Left cardiac atrium (tissue), 4 donors: ENCODE measurements at places on chromosomes 13 and 19. TPM values are rescaled to one million over a fixed set of nuclear protein-coding genes. Genes with fewer than 3 reads are reported as not detected.

- DNase-seq, result no peak
Measured at GRCh38 chr19:55384131-55384919, at the start of gene TMEM238. TSS of gene TMEM238 (minus strand) at chr19:55384292. CDS start at chr19:55384259, 33 bp downstream.

DNA sequence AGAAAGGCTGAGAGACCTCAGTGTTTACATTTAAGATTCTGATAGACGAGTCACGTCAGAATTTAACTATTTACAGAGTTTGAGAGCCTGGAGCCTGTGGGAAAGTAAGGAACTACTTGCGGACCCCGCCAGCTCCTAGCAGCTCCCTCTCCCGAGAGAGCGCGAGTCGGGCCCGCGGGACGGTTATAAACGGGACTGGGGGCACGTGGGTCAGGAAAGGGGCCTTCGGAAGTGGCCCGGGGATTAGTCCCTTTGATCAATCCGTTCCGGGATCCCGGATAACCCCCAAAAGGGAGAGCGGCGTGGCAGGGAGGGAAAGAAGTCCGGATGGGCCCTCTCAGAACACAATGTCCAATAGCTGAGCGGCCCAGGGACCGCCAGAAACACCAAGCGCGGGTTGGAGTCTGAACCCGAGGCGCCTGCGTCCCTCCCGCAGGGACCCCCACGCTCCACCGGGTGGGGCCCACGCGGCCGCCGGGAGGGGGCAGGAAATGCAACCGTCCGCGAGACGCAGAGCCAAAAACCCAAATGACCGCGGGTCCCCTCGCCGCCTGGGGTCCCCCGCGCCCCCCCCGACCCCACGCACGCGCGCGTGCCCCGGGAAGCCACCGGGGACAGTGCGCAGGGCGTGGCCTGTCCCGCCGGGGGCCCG lies 3.6 kb downstream of the ZIC5 start:
- DNase-seq, result no peak

DNA sequence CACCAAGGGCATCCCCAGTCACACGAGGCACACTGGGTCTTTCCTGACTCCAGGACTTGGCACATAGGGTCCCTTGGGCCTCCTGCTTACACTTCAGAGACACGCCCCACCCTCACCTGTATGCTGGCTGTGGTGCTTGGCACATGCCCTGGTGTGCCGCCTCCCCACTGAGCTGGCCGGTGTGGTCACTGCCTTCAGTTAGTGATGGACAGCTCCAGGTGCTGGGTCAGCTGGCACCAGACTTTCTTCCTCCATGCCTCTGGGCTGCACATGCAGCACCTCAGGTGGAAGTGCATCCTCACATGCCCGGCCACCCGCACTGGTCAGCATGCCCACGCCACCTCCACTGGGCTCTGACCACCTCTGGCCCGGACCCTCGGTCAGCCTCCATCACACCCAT lies 52.9 kb downstream of the KLF2 start:
- no peak for DNase-seq

DNA sequence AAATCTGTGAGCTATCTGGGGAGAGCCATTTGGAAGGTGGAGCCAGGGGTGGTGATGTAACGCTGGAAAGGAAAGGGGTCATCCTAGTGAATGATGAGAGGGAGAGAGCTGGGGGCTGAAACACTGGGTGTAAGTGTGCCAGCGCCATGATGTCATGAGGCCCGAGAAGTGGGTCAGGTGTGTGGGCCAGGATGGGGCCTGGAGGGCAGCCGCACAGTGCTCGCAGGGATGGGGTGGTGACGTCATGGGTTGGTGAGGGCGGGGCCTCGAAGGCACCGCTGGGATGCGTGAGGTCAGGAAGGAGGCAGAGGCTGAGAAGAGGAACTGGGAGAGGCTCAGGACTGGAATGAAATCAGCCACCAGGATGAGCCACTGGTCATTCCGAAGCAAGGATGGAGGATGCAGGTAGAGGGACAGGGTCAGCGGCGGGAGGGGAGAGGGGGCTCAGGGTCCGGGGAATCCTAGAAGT lies 4.4 kb downstream of the CCDC61 start:
- peak; percentile 39 for DNase-seq

DNA sequence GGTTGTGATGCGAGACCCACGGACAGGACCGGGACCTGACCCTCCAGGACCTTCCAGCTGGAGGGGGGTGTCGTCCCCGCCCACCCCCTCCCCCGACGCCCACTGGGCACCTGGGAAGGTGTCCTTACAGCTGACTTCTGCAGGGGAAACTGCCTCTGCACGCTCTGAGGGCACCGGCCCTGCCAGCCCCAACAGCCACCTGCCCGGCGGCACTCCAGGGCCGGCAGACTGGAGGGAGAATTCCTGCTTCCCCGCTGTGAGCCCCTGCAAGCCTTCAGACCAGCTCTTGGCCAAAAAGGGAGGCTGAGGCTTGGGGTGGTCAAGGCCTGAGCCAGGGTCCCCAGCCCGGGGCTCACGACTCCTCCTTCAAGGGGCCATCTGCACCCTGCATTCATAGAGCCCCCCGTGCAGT lies 1.2 kb downstream of the CNN2 start:
- no peak for DNase-seq

DNA sequence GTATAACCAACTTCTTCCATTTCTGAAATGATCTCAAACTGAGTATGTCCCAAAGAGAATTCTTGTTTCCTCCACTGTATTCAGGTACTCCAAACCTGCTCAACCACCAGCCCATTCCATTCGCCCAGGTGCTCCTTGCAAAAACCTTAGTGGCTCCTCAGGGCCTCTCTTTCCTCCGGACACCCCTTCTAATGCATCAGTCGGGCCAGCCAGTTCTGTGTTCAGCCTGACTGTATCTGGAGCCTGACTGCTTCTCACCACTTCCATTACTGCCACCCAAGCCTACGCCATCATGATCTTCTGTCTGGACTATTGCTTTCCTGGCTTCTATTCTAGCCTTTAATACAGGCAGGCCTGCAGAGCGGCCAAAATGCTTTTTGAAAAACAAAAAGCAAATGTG lies 1.5 kb downstream of the PHF11 start:
- DNase-seq, result no peak

- DNase-seq, result no peak
Measured at GRCh38 chr13:113178070-113178895, 19.8 kb downstream of the PROZ start.

GRCh38 chr19:18119717-18120105 lies 22.1 kb downstream of the MAST3 start:
- no peak for DNase-seq

- DNase-seq, result no peak
Measured at GRCh38 chr13:99693351-99693750, 192.1 kb downstream of the TM9SF2 start.

- no peak for DNase-seq
Measured at GRCh38 chr19:40534148-40534547, 42.5 kb upstream of the SHKBP1 start.

GRCh38 chr13:40187841-40188591 lies 478.4 kb downstream of the FOXO1 start:
- no peak for DNase-seq

DNA sequence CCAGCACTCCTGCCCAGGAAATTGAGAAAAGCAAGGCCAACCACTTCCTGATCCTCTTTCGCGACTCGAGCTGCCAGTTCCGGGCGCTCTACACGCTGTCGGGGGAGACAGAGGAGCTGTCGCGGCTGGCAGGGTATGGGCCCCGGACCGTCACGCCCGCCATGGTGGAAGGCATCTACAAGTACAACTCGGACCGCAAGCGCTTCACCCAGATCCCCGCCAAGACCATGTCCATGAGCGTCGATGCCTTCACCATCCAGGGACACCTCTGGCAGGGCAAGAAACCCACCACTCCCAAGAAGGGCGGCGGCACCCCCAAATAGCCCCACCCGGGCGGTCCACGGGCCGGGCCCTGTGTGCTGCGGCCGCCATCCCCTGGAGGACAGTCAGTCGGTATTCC lies 11.6 kb downstream of the XAB2 start:
- no peak for DNase-seq

- no peak for DNase-seq
Measured at GRCh38 chr13:24777171-24777570, 13.2 kb downstream of the RNF17 start.

- no peak for DNase-seq
Measured at GRCh38 chr19:38049105-38049649, 142.2 kb downstream of the SIPA1L3 start.

GRCh38 chr19:14405758-14406644 lies 13.1 kb downstream of the DDX39A start:
- peak; percentile 89 for DNase-seq

DNA sequence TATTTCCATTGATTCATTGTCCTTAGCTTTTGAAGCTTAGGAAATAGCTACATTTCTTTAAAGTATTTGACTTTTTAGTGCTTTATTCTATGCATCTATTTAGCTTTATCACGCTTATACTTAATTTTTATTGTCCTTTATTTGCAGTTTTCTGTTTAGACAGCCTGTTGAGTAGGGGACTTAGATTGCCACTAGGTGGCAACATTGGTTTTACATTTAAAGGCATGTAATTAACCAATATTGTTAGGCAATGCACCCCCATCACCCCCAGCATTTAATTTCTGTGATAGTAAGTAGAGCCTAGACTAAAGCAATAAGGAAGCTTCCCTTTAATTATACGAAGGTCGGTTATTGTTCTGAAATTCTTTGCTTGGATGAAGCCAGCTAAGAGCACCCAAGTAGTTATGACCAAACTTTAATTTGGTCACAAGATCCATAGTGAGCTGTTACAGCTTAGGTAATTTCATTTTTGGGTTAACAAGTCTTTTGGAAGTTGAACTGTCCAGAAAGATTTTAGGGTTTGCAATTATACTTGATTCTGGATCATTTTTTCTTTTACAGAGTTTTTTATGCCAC lies 36.5 kb downstream of the B3GLCT start:
- no peak for DNase-seq

- no peak for DNase-seq
Measured at GRCh38 chr13:45715351-45715750, 13.2 kb downstream of the CBY2 start.

- DNase-seq, result no peak
Measured at GRCh38 chr19:46962030-46962570, 57.5 kb upstream of the NPAS1 start.

DNA sequence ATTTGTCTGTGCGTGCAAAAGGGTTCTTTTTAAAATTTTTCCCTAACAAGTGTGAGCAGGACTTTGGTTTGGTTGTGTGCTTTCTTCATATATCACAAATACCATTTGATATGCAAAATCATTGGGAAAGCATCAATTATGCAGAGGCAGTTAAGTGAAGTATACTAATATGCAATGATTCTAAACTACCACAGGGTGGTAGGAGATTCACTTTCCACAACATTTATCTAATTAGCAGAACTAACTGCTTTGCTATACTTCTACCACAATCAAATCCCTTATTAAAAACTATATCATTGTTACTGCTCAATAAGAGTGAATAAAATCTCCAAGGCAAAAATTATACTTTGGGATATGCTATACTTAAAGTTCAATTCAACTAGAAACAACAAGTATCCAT lies 2738.9 kb upstream of the PCDH20 start:
- DNase-seq, result no peak

- no peak for DNase-seq
Measured at GRCh38 chr13:112819111-112819510, 129.3 kb downstream of the ATP11A start.

DNA sequence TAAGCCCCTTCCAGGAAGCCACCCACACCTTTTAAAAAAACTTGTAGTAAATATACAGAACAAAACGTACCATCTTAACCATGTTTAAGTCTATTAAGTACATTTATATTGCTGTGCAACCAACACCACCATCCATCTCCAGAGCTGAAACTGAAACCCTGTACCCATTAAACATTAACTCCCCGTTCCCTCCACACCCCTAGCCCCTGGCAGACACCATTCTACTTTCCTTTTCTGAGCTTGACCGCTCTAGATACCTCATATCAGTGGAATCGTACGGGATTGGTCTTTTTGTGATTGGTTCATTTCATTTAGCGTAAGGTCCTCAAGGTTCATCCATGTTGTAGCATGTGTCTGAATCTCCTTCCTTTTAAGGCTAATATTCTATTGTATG lies 13.0 kb upstream of the SPATA13 start:
- DNase-seq, result no peak

GRCh38 chr19:50203281-50204080 lies at the start of gene MYH14:
TSS of gene MYH14 (plus strand) at chr19:50203622. CDS start at chr19:50210366, 6,744 bp downstream.
- DNase-seq, result peak; percentile 92

GRCh38 chr13:20702915-20703779 lies at the start of gene IL17D:
TSS of gene IL17D (plus strand) at chr13:20703699. CDS start at chr13:20704002, 303 bp downstream.
- DNase-seq, result no peak

FXYD1 gene
- 297 TPM for total RNA-seq

HAUS5 gene
- total RNA-seq, result 3.8 TPM

REX1BD gene
- 65.3 TPM for total RNA-seq

STOML3 gene
- total RNA-seq, result not detected

ARL11 gene
- total RNA-seq, result 1.7 TPM

TMEM255B gene
- total RNA-seq, result 14.1 TPM

DHDH gene
- not detected for total RNA-seq

HPN gene
- 5.6 TPM for total RNA-seq
